ENCODE measurements at places on chromosomes 3 and 15. TPM values are rescaled to one million over a fixed set of nuclear protein-coding genes. Genes with fewer than 3 reads are reported as not detected.

NANOGP8 gene
- 31.9 TPM for total RNA-seq

BLOC1S6 gene
- total RNA-seq: 28.8 TPM

ADCY5 gene
- 18.5 TPM for total RNA-seq

PEAK1 gene
- 41.1 TPM for total RNA-seq

C3orf70 gene
- 1.8 TPM for total RNA-seq

ACSBG1 gene
- 6.1 TPM for total RNA-seq

TNK2 gene
- total RNA-seq: 33.9 TPM

CSTA gene
- not detected for total RNA-seq

FETUB gene
- total RNA-seq: not detected

TMCO5A gene
- not detected for total RNA-seq

PODXL2 gene
- total RNA-seq: 31.4 TPM

STXBP5L gene
- total RNA-seq: 5.6 TPM

NLGN1 gene
- total RNA-seq: 14.8 TPM

TGM5 gene
- total RNA-seq: not detected

C3orf85 gene
- total RNA-seq: not detected

CCNL1 gene
- total RNA-seq: 61.2 TPM

CPNE9 gene
- 4.4 TPM for total RNA-seq

OR5K2 gene
- total RNA-seq: not detected

ISL2 gene
- total RNA-seq: 0.99 TPM

RLBP1 gene
- not detected for total RNA-seq

DZIP1L gene
- total RNA-seq: 8.3 TPM

CHRNA5 gene
- total RNA-seq: 29.3 TPM

GABRA5 gene
- total RNA-seq: 15.0 TPM

LINS1 gene
- 8.1 TPM for total RNA-seq

RPL32 gene
- total RNA-seq: 2,043 TPM

LEKR1 gene
- total RNA-seq: not detected

LRRC3B gene
- total RNA-seq: 3.1 TPM

NR2F2 gene
- not detected for total RNA-seq

GPR160 gene
- 16.7 TPM for total RNA-seq

TEX55 gene
- not detected for total RNA-seq

GABRR3 gene
- total RNA-seq: not detected

P2RY13 gene
- not detected for total RNA-seq

ARIH2 gene
- total RNA-seq: 136 TPM

ADAMTSL3 gene
- 1.4 TPM for total RNA-seq

HYAL1 gene
- total RNA-seq: 1.7 TPM

TLR9 gene
- not detected for total RNA-seq

AKAP13 gene
- 59.8 TPM for total RNA-seq

SPESP1 gene
- not detected for total RNA-seq

ITPKA gene
- total RNA-seq: 0.99 TPM

SLC38A3 gene
- 1.2 TPM for total RNA-seq

GPR156 gene
- 2.1 TPM for total RNA-seq

CEMIP gene
- 0.60 TPM for total RNA-seq

LTF gene
- 0.80 TPM for total RNA-seq

CKMT1A gene
- total RNA-seq: 35.0 TPM

NRG4 gene
- total RNA-seq: not detected

SERPINI2 gene
- total RNA-seq: 0.25 TPM

ZNF592 gene
- total RNA-seq: 33.0 TPM

ARHGEF3 gene
- 7.7 TPM for total RNA-seq

ENTPD3 gene
- total RNA-seq: 0.44 TPM

CYP1A1 gene
- 0.11 TPM for total RNA-seq

TMIE gene
- 0.90 TPM for total RNA-seq

ERC2 gene
- 20.9 TPM for total RNA-seq

TMC3 gene
- total RNA-seq: not detected
